ENCODE measurements at places on chromosomes 4 and X.
A peak's percentile ranks its signal among the peaks of the same experiment; 100 is the strongest.

GRCh38 chr4:47065051-47065481, 33.7 kb downstream of the GABRB1 start:
- DNase-seq = no peak

- DNase-seq = no peak
Observed at GRCh38 chr4:181971973-181972372, 271.2 kb upstream of the TENM3 start.

DNA sequence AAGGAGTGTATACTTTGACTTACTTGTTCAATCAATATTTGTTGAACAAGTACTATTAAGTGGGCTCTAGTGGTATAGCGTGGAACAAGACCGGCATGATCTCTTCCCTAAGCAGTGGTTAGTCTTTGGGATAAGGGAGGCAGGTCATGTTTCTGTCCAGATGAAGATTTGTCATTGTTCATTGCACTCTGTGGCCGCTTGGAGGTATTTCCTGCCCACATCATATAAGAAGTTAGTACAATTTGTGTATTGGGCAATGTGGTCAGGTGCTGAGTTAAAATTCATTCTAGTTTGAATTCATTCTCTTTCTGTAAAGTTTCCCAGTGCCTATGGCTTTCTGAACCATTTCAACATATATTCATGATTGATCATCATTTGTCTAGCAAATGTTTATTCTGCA, 101.1 kb upstream of the SHISA3 start:
- DNase-seq = peak; percentile 26

- DNase-seq = no peak
Observed at GRCh38 chr4:156999175-156999517, 27.5 kb upstream of the PDGFC start.

DNA sequence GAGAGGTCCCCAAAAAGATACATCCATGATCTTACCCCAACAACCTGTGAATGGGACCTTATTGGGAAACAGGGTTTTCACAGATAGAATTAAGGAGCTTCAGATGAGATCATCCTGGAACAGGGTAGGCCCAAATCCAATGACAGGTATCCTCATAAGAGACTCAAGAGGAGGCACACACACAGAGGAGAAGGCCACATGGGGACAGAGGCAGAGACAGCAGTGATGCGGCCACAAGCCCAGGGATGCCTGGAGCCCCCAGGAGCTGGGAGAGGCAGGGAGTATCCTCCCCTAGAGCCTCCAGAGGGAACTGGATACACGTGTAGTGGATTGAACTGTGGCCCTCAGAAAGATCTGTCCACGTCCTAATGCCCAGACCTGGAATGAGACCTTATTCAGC, 82.3 kb downstream of the PRKX start:
- no peak for DNase-seq

DNA sequence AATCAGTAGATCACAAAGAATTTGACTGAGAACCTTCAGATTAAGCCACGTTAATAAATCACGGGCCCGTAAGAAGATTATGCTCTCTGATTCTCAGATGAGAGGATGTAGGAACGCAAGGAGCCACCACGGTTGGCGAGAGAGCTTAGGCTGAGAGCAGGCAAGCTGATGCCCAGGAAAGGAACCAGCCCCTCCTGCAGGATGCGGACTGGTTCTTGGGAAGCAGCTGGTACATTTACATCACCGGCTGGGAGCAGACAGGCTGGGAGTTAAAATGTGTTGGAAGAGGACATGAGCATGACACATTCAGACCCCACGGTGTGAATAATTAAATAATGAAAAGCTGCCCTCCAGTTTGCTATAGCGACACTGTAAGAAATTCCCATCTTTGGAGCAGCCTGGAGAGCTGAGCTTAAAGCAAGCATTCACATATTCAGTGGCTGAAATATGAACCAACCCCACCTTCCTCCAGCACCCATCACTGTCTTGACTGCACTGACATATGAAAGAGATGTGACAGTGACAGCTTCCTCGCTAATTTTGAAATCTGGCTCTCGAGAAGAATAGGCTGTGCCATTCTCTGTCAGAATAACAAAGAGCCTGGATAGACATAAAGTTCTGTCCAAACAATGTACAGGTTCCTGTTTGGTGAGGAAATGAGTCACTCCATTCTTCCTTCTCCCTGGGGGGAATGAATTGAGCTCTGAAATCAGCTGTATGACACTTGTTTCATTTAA, 33.1 kb downstream of the LNX1 start:
- DNase-seq = no peak

DNA sequence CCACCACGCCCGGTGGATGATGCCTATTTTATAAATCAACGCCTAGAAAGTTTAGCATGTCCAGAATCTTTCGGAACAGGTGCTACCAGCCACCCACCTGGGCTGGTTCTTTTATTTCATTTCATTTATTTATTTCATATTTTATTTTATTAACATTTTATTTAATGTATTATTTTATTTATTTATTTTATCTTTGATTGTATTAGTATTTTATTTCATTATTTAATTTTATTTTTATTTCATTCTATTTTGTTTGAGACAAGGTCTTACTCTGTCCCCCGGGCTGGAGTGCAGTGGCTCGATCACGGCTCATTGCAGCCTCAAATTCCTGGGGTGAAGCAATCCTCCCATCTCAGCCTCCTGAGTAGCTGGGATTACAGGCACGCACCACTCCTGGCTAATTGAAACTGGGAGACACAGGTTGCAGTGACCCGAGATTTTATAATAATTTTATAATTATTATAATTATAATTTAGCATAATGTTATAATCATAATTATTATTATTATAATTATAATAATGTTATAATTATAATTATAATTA, 187.2 kb downstream of the SHOX start:
- DNase-seq = no peak

GRCh38 chrX:96906741-96907140, 23.0 kb downstream of the RPA4 start:
- no peak for DNase-seq

All from GM12865 (cell line).